ENCODE measurements at places on chromosomes 7 and 10.
A peak's percentile ranks its signal among the peaks of the same experiment; 100 is the strongest.

GRCh38 chr7:44072364-44073231, 7.2 kb upstream of the PGAM2 start:
- DNase-seq: peak; percentile 88

- DNase-seq: no peak
These were observed 147.5 kb downstream of the DOCK4 start for GRCh38 chr7:112058686-112059085.

DNA sequence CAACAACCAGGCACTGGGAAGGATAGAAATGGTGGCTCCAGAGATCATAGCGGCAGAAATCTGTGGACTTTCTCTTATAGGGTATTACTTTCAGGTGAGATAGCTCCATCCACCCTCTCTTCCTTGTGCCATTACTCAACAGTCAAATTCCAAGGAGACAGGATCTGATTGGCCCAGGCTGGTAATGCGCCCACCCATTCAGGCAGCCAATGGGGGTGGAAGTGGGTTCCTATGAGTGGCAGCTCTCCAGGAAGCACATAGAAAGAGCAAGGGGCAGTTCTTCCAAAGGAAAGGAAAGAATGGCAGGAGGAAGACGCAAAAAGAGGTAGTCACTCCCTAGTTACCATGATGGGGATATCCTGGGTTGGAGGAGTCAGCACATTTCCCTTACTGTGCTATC, 94.4 kb downstream of the STRA8 start:
- DNase-seq: no peak

GRCh38 chr7:25031007-25031406, 51.0 kb upstream of the OSBPL3 start:
- no peak for DNase-seq

GRCh38 chr7:1695800-1696454, 25.9 kb downstream of the ELFN1 start:
- DNase-seq: no peak

DNA sequence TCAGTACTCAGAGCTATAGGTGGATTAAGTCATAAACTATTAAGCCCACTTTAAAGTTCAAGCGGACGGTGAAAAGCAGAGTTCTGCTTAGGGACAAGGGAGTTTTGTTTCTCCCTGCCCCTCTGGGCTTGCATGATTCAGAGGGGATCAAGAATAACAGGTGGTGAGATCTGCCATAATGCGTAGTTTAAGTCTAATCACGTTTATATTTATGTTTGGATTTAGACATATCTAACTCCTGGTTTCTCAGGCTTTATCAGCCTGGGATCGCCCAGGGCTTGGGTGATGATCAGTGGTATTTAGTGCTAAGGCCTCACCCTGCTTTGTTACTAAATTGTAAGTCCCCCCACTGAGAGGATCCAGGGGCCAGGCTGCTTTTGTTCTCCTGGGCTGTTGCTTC, 335.4 kb upstream of the NRP1 start:
- DNase-seq: no peak

- DNase-seq: no peak
These were observed 74.2 kb upstream of the ZNF716 start for GRCh38 chr7:57375783-57376182.

DNA sequence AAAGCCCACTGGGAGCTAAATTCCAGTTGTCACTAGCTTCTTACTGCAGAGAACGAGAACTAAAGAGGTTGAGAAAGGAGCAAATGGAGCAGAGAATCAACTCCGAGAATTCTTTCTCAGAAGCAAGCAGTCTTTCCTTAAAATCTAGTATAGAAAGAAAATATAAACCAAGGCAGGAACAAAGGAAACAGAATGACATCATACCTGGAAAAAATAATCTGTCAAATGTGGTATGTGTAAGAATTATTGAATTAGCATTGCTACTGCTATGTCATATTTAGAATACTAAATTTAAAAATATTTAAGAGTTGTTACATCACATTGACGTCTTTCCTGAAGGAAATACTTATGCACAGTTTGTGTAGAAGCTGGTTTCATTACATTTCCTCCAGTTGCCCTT, 4.3 kb downstream of the SLF2 start:
- DNase-seq: no peak

DNA sequence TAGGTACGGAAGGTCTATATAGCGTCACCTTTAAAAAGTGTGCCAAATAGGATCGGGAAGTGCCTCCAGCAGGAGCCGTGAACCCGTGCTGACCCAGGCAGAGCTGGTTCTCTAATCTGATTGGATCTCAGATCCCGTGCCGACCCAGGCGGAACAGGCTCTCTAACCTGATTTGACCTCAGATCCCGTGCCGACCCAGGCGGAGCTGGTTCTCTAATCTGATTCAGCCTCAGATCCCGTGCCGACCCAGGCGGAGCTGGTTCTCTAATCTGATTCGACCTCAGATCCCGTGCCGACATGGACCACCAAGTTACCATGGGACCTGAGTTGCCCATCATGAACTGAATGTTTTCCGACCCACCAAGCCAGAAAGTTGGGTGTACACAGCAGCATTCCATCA, 463.9 kb downstream of the PTPRN2 start:
- DNase-seq: no peak

DNA sequence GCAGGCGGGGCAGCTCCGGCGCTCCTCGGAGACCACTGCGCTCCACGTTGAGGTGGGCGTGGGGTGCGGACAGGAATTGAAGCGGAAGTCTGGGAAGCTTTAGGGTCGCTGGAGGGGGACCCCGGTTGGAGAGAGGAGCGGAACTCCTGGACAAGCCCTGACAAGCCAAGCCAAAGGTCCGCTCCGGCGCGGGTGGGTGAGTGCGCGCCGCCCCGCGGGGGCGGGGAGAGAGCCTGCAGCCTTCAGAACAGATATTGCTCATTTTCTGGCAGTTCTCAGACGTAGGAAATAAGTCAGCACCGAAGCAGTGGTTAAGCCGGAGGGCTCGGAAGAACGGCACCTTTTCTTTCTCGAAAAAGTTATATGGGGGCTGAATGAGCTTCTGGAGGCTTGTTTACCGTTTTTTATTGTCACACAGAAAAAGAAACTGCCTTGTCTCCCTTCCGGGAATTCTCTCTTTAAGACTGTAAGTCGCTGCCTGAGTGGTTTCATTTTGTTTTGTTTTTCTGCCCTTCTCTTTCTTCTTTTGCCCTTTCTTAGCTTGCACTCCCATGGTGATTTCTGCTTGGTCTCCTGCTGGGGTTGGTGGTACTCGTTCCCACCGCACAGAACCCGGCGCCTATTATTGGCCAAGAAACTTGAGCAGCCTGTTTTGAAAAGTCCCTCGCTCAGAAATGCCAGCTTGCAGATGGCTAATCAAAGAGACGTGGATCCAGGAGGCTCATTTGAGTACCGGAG, 732 bp downstream of the FAS start:
- peak; percentile 67 for DNase-seq

DNA sequence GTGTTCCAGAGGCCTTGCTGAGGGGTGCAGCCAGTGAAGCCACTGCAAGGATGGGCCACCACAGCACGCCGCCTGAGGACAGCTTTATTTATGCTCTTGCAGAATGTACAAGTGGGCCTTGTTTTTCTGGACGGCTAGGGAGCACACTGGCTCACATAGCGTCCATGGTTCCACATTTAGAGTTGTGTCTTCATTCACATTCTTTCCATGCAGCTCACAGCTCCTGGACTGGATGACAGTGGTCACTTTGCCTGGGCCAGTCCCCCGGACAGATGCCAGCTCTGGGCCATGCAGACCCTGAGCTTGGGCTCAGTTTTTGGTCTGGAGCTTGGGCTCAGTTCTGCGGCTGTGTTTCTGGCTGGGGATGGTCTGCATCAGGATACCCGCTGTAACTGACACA, 2.6 kb upstream of the C10orf71 start:
- DNase-seq: no peak

GRCh38 chr7:46852795-46853194, 729.1 kb downstream of the TNS3 start:
- no peak for DNase-seq

- no peak for DNase-seq
These were observed 5.7 kb downstream of the CYP17A1 start for GRCh38 chr10:102831322-102832071.

GRCh38 chr7:37666026-37666799, 17.4 kb upstream of the GPR141 start:
- DNase-seq: no peak

- no peak for DNase-seq
These were observed 29.7 kb downstream of the CCNY start for GRCh38 chr10:35365994-35366393.

DNA sequence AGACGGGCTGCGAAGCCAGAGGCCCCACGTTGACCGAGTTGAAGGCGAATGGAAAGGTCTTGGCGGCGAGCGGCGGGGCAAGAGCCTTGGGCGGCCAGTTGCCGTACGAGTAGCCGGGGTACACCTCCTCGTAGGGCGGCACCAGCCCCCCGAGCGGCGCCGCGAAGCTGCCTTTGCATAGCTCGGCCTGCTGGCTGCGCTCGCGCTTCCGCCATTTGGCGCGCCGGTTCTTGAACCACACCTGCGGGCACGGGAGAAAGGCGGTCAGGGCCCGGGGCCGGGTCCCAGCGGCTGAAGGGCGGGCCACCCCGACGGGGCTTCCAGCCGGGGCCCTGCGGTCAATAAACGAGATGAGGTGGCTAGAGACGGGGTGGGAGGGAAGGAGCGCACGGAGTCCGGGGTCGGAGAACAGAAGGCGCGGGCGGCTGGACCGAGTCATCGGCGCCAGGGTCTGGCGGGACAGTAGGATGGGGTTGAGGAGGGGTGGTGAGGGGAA, 4.8 kb downstream of the ELOVL3 start:
- DNase-seq: peak; percentile 76

DNA sequence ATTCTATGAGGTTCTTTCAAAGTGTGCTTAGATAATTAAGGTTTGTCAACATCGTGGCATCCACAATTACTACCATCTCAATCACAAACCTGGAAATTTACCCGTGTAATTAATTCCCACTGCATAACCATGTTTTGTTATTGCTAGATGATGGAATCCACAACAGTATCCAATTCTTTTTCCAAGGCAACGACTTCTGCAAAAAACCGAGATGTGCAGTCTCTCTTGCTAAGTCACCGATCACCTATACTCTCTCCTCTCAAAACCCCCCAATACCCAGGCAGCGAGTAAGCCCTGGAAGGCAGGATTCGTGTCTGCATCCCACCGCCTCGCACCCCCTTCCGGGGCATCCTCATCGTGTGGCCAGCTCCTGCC, 678 bp upstream of the EIF4H start:
- DNase-seq: no peak

- DNase-seq: no peak
These were observed 23.9 kb downstream of the HECTD2 start for GRCh38 chr10:91434041-91434440.

GRCh38 chr10:122565766-122566206, 5.2 kb downstream of the DMBT1 start:
- peak; percentile 78 for DNase-seq
